ENCODE measurements at places on chromosomes 12 and 14. TPM values are rescaled to one million over a fixed set of nuclear protein-coding genes. Genes with fewer than 3 reads are reported as not detected.

DNA sequence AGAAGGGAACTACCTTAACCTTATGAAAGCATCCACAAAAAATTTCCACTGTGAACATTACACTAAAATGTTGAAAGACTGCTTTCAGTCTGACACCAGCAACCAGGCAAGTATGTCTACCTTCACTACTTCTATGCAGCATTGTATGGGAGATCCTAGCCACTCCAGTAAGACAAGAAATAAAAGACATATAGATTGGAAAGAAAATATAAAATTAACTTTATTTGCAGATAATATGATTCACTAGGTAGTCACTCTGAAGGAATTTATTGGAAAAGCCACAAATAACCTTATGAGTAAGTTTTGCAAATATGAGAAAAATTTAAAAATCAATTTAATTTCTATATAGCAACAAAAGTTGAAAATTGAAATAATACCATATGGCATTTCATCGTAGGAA is 172.0 kb downstream of the RERGL start:
- no peak overlapping the region for H3K27ac ChIP-seq
- no peaks in the 10 kb centered on the region for H3K36me3 ChIP-seq
- DNase-seq: no peak
- H3K27me3 ChIP-seq: no peaks in the 10 kb centered on the region
- H3K4me3 ChIP-seq: no peak overlapping the region

DNA sequence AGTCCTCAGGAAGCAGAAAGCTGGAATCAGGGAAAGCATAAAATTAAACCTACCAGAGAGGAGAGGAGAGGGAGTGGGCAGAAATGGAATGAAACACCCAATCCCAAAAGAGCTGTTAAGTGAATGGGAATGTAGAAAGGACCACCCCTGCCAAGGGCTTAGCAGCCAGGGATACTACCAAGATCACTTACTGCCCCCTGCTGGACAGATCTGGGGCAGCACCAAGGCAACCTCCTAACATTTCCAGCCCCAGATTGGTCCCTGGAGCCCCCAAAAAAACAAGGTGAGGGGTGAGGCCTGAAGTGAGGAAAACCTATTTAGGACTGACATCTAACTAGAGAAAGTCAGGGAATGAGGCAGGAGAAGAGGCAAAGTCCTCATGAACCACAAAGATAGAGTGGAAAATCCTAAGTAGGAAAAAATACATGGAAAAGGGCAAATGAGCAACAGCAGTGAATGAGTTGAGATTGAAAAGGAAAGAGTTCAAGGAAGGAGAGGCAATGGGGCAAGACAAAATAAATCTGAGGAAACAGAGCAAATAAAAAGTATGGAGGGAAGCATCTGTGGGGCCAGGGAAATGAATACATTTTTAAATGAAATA is 11.2 kb upstream of the FKBP11 start:
- H3K4me1 ChIP-seq: peaks cover 12% of the 10 kb centered on the region
- peak; percentile 62 for DNase-seq
- peaks cover 50% of the 10 kb centered on the region for H3K36me3 ChIP-seq
- H3K4me3 ChIP-seq: no peak overlapping the region
- H3K27ac ChIP-seq: no peak overlapping the region

GRCh38 chr12:95074766-95075165 is 1.3 kb upstream of the NR2C1 start:
- peaks cover 6% of the 10 kb centered on the region for H3K27me3 ChIP-seq
- no peak for DNase-seq

GRCh38 chr12:30926243-30927221 is at the start of gene TSPAN11:
Gene TSPAN11 (plus strand): TSS chr12:30926748. CDS start chr12:30953992, 27,244 bp downstream.
- H3K27me3 ChIP-seq: peaks cover 47% of the 10 kb centered on the region
- no peak within 1 kb of the TSS for H3K27ac ChIP-seq
- no peaks in the 10 kb centered on the region for H3K4me1 ChIP-seq

Gene TC2N
- total RNA-seq: 19.9 TPM

DNA sequence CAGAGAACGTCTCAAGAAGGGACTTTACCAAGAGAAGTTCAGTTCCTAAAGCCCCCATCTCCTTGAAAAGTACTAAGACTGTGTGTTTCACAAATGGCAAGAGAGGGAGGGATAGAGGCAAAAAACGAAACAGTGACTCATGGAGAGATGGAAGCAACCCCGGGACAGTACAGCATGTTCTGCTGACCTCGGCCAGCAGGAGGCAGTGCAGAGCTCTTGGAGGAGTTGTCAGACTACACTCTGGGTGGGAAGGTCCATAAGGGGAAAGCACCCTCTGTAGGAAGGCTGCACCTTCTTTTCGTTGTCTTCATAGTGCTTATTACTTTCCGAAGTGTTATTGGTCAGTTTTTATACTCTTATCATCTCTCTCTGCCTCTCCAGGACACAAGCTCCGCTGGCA is 525.2 kb upstream of the CCDC196 start:
- peaks cover 30% of the 10 kb centered on the region for H3K27me3 ChIP-seq
- no peaks in the 10 kb centered on the region for H3K36me3 ChIP-seq
- H3K4me1 ChIP-seq: peaks cover 24% of the 10 kb centered on the region
- no peak overlapping the region for H3K4me3 ChIP-seq
- no peak overlapping the region for H3K27ac ChIP-seq

- no peaks in the 10 kb centered on the region for H3K27me3 ChIP-seq
- peaks cover 24% of the 10 kb centered on the region for H3K4me1 ChIP-seq
- H3K27ac ChIP-seq: no peak overlapping the region
- no peak overlapping the region for H3K4me3 ChIP-seq
Measured at GRCh38 chr12:110444455-110444854, 5.7 kb downstream of the ARPC3 start.

DNA sequence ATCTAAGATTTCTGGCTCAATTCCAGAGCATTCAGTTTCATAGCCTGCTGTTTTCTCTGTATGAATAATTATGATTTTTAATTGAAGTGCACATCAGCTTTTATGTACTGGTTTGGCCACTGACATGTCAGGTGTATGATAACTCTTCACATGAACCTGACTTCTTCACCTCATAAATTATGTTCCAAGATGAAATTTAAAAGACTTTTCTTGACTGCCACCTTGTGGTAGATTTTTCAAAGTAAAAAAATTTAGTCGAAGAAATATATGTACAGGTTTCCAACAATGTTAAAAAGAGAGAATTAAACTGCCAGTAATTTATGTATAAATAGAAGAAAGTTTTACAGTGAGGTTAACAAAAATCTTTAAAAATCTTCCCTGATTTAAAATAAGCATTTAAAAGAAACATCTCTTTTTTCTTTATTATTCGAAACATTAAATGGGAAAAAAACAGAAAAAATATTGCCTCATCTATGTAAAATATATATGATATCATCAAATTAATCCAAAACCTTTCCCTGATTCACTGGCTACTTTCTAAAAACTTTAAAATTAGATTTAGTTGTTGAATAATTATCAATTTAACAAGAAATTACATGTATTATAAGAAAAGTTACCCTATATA is 124.9 kb upstream of the ATXN7L3B start:
- no peak overlapping the region for H3K4me3 ChIP-seq
- DNase-seq: no peak
- H3K27me3 ChIP-seq: peaks cover 1% of the 10 kb centered on the region
- no peaks in the 10 kb centered on the region for H3K4me1 ChIP-seq
- H3K36me3 ChIP-seq: no peaks in the 10 kb centered on the region

GRCh38 chr14:39109893-39110715 is 4.0 kb upstream of the GEMIN2 start:
- no peak for DNase-seq
- peaks cover 13% of the 10 kb centered on the region for H3K4me1 ChIP-seq
- no peak overlapping the region for H3K27ac ChIP-seq
- H3K36me3 ChIP-seq: no peaks in the 10 kb centered on the region
- no peaks in the 10 kb centered on the region for H3K27me3 ChIP-seq

DNA sequence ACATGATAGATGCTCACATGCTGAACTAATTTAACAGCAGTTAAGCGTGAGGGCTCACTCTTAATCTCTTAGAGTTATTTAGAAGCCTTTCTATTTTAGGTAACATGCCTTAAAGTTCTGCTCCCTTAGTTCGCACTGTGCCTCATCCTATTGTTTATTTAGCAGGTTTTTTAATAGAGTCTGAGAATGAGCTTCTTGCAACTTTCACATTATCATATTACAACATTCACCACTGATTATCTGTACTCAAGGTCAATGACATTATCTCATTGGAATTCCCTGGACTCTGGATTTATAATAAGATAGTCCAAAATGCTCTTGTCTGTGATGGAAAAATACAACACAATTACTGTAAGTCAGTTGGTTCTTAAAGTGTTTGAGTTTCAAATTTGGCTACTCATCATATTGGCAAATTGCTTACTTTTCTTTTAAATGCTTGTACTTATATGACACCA is 183.6 kb upstream of the SLC38A2 start:
- no peaks in the 10 kb centered on the region for H3K27me3 ChIP-seq
- peaks cover 36% of the 10 kb centered on the region for H3K4me1 ChIP-seq
- H3K36me3 ChIP-seq: peaks cover 28% of the 10 kb centered on the region
- H3K4me3 ChIP-seq: no peak overlapping the region

DNA sequence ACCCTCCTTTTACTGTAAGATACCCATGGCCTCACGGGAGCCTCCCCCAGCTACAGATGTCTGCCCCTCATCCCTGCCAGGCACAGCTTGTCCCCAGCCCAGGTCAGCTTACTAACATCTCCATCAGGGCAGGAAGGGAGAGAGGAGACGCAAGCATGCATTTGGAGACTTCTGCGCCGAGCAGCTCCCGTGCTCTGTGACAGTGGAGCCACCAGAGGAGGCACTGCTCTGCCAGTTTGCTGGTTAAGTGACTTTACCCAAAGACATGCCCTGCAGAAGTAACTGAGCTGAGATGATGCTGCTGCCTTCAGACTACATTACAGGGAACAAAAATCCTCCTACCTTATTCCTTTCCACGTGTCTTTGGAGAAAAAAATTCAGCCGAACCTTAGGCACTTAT is 133.4 kb downstream of the ESRRB start:
- H3K4me1 ChIP-seq: no peaks in the 10 kb centered on the region
- DNase-seq: no peak
- H3K27ac ChIP-seq: no peak overlapping the region
- no peak overlapping the region for H3K4me3 ChIP-seq

Gene SDR9C7
- total RNA-seq: not detected

DNA sequence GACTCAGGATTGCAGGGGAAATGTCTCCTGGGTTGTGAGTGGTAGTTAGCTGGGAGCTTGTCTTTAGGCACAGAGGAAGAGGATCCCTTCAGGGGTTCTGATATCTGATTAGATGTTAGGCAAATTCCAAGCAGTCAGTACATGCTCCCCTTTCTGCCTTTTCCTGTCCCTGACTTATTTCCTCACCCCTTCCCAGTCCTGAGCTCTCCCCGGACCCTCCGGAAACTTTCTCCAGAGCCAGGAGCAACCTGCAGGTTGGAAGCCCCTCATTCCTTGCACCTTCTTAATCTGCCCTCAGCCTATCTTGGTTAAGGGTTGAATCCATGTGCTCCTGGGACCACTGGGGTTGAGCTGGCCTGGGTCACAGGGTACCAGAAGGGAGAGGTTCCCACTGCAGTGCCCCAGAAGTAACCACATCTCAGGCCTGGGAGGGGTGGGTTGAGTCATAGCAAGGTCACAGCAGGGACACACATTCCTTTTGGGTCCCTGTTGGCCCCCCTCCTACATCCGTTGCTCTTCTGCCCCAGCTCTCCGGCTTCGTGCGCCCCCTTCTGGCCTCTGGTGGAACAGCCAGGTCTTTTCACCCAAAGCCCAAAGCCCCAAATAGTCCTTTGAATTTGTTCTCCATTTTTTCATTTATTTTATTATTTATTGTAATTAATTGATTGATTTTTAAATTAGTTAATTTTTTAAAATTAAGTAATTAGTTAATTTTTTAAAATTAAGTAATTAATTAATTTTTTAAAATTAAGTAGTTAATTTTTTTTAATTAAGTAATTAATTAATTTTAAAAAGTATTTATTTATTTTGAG is 1.8 kb downstream of the IGFBP6 start:
- H3K4me3 ChIP-seq: peak overlapping the region; percentile 15
- peak; percentile 81 for DNase-seq

DNA sequence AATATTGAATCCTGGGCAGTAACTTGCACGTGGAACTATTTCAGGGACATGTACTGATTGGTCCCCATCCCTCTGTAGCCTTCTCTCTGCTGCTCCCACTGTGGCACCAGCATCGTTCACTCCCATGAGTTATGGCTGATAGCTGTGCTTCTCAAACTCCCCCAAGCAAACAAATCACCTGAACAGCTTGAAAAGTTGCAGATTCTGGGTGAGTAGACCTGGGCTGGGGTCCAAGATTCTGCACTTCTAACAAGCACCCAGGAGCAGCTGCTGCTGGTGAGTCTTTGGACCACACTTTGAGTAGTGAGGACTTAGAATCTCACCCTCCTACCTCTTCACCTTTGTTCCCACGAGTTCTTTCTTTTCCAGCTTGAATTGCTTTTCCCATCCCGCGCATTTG is 49.4 kb upstream of the ZFP36L1 start:
- H3K4me1 ChIP-seq: peaks cover 21% of the 10 kb centered on the region
- H3K4me3 ChIP-seq: no peak overlapping the region
- peaks cover 4% of the 10 kb centered on the region for H3K36me3 ChIP-seq
- no peak overlapping the region for H3K27ac ChIP-seq
- no peak for DNase-seq

Gene EDDM3A
- not detected for total RNA-seq

DNA sequence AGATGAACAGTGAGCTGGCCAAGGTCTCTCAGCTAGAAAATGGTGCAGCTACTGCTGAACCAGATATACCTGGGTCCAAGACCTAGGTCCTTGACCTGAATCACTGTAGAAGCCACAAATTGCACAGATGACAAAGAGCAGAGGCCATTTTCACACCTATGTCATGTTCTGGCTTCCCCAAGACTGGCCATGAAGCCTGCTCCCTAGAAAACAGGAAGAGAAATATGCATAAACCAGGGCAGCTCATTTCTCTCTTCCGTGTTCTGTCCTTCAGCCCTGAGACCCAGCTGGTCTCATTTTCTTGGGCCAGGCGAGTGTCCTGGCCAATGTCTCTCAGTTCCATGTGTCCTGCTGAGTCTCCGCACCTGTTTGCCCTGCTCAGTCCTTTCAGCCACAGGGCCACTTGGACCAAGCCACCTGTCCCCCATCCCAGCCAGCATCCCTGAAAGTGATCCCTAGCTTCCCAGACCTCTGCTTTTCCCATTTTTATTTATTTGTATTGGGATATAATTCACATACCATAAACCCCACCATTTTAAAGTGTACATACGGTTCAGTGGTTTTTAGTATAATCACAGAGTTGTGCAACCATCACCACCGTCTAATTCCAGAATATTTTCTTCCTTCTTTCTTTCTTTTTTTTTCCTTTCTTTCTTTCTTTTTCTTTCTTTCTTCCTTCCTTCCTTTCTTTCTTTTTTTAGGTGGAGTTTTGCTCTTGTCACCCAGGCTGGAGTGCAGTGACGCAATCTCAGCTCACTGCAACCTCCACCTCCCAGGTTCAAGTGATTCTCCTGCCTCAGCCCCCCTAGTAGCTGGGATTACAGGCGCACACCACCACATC is 27.0 kb downstream of the P2RX7 start:
- H3K27ac ChIP-seq: no peak overlapping the region
- peaks cover 56% of the 10 kb centered on the region for H3K36me3 ChIP-seq
- no peak for DNase-seq
- no peaks in the 10 kb centered on the region for H3K27me3 ChIP-seq
- H3K4me3 ChIP-seq: no peak overlapping the region

GRCh38 chr14:30587141-30587540 is 28.2 kb downstream of the G2E3 start:
- peaks cover 87% of the 10 kb centered on the region for H3K36me3 ChIP-seq
- no peaks in the 10 kb centered on the region for H3K27me3 ChIP-seq

Gene BDKRB1
- not detected for total RNA-seq

GRCh38 chr14:26412421-26412820 is 185.4 kb downstream of the NOVA1 start:
- no peaks in the 10 kb centered on the region for H3K4me1 ChIP-seq
- H3K4me3 ChIP-seq: no peak overlapping the region
- no peak for DNase-seq
- H3K27me3 ChIP-seq: no peaks in the 10 kb centered on the region

Gene SLC39A5
- 1.4 TPM for total RNA-seq

- H3K27me3 ChIP-seq: peaks cover 5% of the 10 kb centered on the region
- no peak overlapping the region for H3K27ac ChIP-seq
- no peaks in the 10 kb centered on the region for H3K4me1 ChIP-seq
Measured at GRCh38 chr14:32339188-32339587, 10.1 kb downstream of the AKAP6 start.

All from activated T-helper 2 cell treated with anti-CD3 and anti-CD28 coated beads, Interferon-gamma antibody, Interleukin-2, Interleukin-4, amounts not matched to agents 10 μg/mL and 5 μg/mL and 100 μg/mL, durations not matched to agents 14 hours and 24 hours and 36 hours (primary cell).